ENCODE measurements at places on chromosomes 6 and 20. TPM values are rescaled to one million over a fixed set of nuclear protein-coding genes. Genes with fewer than 3 reads are reported as not detected.

GRCh38 chr6:117976030-117976651 is 69.1 kb downstream of the SLC35F1 start:
- DNase-seq: peak; percentile 76

GRCh38 chr6:129859524-129859923 is 1.6 kb downstream of the TMEM244 start:
- no peak for DNase-seq

DNA sequence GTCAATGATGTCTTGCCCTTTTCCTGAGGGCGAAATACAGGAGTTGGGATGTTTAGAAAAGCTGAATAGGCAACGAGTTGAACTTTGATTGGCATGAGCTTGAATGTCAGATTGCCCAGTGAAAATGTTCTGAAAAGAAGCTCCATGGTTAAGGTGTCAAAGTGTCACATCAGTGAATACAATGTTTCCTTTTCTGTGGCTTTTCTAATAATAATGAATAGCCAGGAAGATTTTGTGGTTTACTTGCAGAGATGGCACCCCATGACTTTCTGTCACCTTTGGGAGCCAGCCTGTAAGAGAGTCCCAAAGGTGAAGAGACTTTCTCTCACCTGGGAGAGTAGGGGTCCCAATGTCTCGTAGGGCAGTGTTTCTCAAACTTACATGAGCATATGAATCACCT is 119.2 kb downstream of the KCNQ5 start:
- no peak for DNase-seq

DNA sequence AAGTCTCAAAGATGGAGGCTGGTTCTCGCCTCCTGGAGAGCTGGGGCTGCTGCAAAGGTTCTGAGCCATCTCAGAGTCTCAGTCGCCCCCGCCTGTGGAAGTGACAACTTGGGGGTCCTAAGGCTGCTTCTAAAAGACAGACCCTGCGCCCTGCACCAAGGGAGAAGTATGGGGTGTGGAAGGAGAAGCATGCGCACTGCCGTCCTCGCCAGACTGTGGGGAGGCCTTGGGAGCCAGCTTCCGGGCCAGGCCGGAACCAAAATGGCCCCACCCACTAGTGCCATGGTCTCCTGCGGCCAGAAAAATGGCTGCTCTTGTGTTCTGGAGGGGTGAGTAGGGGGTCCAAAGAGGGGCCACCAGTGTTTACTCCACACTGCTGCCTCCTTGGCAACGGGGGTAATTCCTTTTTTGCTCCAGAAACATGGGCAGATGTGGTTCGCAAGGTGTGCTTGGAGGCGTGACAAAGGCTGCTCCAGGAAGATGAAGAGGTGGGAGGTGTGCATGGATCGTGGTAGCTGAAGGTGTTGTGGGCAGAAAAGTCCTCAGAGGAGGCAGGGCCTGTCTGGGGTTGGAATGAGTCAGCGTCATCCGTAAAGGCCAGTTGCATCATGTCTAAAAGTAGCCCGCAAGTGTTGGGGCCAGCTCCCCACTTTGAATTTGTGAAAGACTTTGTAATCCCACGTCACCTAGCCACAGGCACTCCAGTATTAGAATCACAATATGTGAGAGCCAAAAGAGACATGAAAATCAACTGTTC is 329.8 kb upstream of the SOX4 start:
- peak; percentile 44 for DNase-seq

GRCh38 chr6:55836945-55837344 is 38.4 kb downstream of the BMP5 start:
- DNase-seq: no peak

Gene UNC93A
- polyA plus RNA-seq: 38.8 TPM

Gene PPP1R16B
- not detected for polyA plus RNA-seq

Gene OR2J3
- not detected for polyA plus RNA-seq

- peak; percentile 69 for DNase-seq
These were observed 2.7 kb upstream of the MEI4 start for GRCh38 chr6:77650098-77650663.

Gene CEP43
- 17.1 TPM for polyA plus RNA-seq

DNA sequence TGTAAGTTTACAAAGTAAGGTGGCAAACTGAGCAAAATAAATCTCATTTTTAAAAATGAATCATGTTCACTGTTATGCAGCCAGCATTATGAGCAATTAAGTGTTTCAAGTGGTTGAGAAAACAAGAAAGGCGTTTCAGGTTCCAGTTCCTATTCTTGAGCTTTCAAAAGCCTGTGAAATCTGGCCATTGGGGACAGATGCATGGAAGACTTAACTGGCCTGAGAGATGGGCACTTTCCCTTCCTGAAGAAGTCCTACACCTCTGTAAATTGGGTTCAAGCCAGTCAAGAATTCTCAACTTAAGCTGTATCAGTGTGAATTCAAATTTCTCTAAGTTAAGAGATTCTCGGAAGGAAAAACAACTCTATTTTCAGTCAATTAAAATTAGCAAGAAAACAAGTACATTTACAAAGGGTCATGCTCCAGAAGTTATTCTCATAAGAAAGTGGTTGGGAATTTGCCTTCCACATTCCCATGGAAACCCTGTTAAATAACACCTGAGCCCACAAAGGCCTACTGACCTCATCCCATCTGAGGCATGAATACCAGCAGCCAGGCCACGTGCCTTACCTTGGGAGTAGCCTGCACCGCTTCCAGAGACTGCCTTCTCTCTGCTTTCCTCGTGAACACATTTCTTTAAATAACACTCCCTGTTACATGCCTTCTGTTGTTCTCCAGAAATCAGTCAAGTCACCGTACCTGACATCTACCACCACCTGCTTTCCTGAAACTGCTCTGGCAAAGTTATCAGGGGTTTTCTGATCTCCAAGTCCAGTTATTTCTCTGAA is 19.4 kb downstream of the MAP3K5 start:
- peak; percentile 28 for DNase-seq

DNA sequence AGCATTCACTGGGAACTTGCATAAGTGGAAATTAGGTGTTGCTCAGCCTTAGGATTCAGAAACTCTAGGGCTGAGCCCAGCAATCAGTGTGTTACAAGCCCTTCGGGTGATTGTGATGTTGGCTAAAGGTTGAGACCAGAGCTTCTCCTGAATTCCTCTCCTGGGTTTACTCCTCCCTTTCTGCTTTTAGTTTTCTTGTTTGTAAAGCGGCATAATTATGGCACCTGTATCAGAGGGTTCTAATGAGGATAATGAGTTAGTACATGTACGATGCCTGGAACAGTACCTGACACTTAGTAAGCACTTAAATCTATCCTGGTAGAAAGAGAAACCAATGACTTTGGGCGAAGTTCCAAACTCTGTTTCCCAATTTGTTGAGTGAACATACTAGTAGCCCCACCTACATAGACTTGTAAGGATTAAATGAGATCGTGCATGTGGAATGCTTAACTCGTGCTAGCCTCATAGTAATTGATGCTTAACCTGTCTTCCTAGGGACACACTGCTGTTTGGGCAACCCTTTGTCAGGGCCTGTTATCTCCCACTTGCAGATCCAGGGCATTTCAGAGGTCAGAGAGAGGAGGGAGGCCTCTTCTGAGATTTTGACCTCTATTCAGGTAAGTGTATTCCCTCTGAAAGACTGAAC is 932 bp upstream of the EZR start:
- DNase-seq: peak; percentile 13

- no peak for DNase-seq
These were observed 45.9 kb upstream of the CARMIL1 start for GRCh38 chr6:25233226-25233625.

Gene BPIFB1
- polyA plus RNA-seq: 0.85 TPM

Gene ENPP3
- not detected for polyA plus RNA-seq

All from hepatocyte (in vitro differentiated cells).